NCI-H1436 (cell line): ENCODE measurements at places on chromosomes 7 and 10.

GRCh38 chr10:37582237-37582636 lies 275.2 kb downstream of the ZNF248 start:
- DNase-seq, result no peak

DNA sequence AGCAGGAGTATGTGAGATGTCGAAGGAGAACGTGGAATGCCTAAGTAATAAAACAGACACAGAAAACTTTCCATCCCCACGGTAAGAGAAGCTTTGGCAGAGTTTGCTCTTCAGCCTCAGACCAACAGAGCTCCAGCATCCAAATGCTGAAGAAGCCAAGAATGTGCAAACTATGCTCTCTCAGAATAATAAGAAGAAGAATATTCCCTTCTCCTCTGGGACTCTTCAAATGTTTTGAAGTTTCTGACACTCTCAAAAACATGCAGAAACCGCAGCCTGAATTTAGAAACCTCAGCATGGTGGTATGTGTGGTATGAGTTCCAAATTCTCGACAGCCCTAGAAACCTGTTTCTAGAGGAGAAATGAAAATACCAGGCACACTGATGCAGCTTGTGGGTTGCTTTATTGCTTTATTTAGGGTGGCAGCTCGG lies 113.3 kb downstream of the KCNMA1 start:
- no peak for DNase-seq

GRCh38 chr10:49679480-49679893 lies at the start of gene C10orf53:
C10orf53 (plus strand) TSS chr10:49679651; CDS start chr10:49679698, 47 bp downstream.
- peak; percentile 58 for DNase-seq

DNA sequence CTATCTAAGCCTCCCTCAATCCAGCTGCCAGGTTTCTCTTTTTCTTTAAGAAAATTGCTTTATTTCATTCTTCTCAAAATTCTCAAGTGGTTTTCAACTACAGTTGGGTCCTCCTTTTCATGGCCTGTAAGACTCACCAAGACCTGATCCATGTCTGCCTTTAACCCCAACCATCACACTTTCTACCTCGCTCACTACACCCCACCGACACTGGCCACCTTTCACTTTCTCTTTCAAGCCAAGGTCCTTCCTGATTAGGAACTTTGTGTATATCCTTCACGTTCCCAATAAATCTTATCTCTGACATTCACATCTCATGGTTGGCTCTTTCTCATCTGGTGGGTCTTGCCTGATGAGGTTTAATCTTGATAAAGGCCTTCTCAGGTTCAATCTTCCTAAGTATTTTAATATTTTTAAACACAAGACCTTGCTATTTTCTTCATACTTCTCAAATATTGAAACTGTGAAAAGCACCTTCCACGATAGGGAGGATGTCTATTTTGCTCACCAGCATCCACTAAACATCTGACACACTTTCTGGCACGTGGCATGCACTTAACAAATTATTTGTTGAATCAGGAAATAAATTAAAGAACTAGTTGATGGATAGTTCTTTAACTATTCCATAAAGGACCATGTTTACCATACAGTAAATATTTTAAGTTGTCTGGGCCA lies 624.8 kb downstream of the GRID1 start:
- no peak for DNase-seq

DNA sequence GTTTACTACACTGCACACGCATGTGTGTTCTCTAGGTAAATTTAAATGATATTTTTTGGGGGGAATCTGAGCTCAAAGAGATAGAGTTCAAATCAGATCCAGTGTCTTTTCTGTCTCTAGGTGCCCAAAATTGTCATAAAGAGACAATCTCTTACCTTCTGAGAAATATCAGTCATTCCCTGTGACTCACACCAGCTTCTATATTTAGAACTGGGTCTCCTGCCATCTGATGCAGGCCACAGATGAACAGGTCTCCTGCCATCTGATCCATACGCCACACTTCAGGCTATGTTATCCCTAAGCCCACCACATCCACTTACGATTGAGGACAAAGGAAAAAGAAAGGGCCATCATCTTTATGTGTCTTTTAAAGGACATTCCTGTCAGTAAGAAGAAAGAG lies 136.3 kb upstream of the LAMB4 start:
- no peak for DNase-seq
